ENCODE measurements at places on chromosomes 4 and X.

GRCh38 chr4:156512622-156513021 lies 459.0 kb downstream of the PDGFC start:
- no peak for DNase-seq

- DNase-seq: no peak
Observed at GRCh38 chr4:128424527-128425497, 137.2 kb upstream of the PGRMC2 start.

GRCh38 chr4:136495076-136495475 lies 1037.2 kb downstream of the PCDH18 start:
- DNase-seq: no peak

DNA sequence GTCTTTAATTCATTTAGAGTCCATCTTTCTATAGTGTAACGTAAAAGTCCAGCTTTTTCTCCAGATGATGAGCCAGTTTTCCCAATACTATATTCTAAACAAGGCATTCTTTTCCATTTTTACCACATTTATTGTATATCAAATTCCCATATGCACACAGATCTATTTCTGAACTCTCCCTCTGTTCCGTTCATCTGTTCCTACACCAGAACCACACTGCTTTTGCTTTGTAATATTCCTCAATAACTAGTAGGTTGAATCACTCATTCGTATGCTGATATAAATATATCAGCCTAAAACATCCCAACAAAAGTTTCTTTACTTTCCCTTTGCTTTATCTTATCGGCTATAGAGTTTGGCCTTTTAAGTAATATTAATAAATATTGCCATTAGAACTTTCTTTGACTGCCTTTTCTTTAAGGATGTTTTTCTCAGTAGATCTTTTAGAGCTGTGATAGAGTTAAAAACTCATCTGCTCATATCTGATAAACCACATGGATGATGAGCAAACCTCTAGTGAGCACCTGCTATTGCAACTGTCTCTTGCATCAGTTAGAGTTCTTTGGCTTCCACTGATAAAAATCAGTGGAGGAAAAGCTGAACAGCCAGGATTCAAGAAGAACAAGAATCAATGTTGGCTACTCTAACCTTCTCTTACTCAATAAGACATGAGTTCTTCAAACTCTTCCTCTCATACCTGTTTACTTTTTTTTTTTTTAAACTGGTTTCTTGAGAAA lies 13.1 kb upstream of the RPL34 start:
- no peak for DNase-seq

GRCh38 chr4:14559646-14560045 lies 442.6 kb upstream of the CPEB2 start:
- DNase-seq: no peak

- DNase-seq: peak; percentile 33
Observed at GRCh38 chr4:140049024-140049848, 104.7 kb downstream of the MAML3 start.

Data from hypothalamus (tissue), 51 donors.